ENCODE measurements at places on chromosomes 12 and 14.
A peak's percentile ranks its signal among the peaks of the same experiment; 100 is the strongest.

DNA sequence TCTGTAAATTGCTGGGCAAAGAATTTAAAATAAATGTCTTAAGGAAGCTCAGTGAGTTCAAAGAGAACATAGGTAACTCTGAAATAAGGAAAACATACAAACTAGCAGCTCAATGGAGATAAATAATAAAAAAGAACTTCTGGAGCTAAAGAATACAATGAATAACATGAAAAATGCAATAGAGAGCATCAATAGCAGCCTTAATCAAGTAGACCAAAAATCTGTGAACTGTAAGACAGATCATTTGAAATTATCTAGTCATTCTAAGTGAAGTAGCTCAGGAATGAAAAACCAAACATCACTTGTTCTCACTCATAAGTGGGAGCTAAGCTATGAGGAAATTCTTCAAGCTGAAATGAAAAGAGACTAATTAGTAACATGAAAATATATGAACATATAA lies 5.8 kb upstream of the ABCC9 start:
- no peak for DNase-seq

DNA sequence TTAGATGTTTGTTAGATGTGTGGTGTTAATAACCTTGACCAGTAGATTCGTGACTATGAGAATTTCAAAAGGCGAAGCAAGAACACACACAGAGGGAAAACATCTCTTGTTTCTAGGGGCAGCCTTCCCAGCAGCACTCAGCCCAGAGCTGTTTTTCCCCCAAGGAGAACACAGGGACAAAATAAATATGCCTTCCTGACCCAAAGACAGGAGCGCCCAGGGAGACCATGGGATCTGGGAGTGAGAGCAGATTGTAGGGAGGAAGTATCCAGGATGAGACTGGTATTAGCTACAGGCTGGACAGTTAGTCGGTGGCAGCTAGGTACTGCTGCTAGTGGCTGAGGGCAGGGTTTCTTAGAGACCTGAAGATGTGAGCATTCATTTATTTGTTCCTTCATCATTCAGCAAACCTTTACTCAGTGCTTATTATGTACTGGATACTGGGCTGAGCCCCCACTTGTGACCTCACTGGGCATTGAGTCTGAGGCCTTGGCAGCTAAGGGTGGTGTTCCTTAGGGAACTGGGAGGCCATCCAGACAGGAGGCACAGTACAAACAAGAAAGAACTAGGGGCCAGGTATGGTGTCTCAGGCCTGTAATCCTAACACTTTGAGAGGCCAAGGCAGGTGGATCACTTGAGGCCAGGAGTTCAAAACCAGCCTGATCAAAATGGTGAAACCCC lies 469.8 kb downstream of the ZFP36L1 start:
- DNase-seq = no peak

DNA sequence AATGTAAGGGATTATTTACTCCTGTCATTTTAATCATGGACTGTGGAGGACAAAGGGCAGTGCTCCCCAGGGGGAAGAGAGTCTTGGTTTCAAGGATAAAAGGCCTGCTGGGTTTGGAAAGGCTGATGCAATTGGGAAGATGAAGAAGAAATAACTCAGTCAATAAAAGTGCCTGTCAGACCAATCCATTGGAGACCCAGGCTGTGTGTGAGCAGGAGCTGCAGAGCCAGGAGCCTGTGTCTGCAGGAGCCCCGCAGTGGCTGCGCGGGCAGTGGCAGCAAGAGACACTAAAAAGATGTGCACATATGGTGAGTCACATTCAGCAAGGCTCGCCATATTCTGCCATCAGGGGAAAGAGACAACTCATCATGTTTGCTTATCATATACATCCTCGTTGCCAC lies 90.4 kb downstream of the CRACR2A start:
- DNase-seq = no peak

DNA sequence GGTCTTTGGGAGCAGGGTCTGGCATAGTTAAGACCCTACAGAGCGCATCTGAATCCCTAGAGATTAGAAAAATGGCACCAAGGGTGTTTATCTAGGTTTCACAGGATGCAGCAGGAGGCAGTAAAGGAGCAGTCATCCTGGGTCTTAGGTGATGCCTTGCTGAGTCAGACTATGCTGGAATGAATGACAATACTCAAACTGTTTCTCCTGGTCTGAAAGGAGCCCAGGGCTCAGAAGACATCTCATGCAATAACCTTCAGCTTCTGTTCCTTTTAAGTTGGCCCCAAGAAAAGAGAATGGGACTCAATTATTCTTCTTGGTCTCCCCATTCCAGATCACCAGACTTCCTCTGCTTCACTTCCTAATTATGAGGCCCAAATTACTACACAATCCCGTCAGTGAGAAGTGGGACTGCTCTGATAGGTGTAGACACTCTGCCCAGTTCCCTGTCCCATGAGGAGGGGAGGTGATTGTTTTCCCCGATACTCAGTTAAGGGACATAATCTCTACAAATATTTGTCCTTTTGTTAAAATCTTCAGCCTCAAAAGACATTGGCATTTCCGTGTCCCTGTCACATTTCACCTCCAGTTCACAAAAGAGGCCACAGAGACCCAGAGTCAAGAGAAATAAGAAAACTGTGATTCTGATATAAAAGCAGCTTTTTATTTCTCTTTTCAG lies 14.8 kb upstream of the APOF start:
- no peak for DNase-seq

GRCh38 chr14:87323191-87323590 lies 669.8 kb downstream of the GALC start:
- no peak for DNase-seq

GRCh38 chr12:76259106-76259505 lies 89.1 kb downstream of the BBS10 start:
- DNase-seq = no peak

DNA sequence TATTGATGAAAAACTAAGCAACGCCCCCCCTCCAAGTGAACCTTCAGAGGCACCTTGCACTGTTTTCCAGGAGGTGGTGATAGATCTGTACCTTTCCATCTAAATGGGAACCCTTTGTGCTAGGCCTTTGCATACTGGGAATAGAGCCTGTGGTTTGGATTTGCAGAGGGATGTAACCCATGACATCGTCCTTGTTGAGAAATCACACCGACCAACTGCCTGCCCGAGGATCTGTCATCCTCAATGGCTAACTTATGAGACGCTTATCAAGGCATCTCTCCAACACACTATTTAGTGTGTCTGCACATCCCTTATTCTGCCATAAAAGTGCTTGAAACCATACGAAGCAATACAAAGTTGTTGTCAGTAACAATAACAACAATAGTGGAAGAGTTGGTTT lies 22.9 kb downstream of the NTN4 start:
- no peak for DNase-seq

- DNase-seq = peak; percentile 41
Observed at GRCh38 chr12:130878193-130879185, 6.6 kb downstream of the RAN start.

GRCh38 chr14:85399186-85399585 lies 130.8 kb upstream of the FLRT2 start:
- no peak for DNase-seq

GRCh38 chr14:54206516-54206915 lies 190.3 kb upstream of the CDKN3 start:
- no peak for DNase-seq

- no peak for DNase-seq
Observed at GRCh38 chr14:69769623-69770022, 2.7 kb downstream of the SRSF5 start.

DNA sequence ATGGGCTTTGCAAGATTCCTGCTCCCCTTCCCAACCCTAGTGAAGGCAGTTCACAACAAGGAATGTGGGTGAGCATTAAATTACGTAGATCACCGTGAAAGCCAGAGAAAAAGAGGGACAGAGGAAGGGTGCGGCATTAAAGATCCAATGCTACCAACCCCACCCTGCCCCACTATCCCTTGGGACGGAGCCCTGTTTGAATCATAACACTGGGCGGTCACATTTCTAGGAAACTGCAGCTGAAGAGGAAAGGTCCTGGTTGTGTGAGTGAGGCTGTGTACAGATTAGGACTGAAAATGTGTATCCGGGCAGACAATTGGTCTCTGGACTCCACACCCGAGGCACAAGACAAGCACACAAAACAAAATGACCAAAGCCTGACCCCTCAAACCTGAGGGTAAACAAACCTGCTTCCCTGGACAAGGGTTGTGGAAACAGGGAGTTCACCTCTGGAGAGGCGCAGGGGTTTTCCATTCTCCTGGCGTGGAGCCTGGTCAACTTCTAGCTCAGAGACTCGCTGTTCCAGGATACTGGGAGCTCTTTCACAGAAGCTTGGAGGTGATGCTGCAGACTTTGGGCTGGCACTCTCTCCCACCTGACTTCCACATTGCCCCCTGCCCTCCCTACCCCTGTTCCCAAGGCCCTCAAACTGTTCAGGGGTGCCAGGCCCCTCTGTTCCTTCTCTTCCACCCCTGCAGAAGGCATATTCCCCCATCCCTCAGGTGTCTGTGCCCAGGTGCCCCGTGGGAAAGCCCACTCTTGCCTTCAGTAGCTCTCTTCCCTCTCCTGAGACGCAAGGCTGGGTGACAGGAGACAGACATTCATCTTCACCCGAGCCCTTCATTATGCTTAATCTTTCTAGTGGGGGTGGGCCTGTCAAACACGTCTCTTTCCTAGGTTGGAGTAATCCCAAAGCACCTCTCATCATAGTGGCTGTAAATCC lies 16.5 kb downstream of the NINJ2 start:
- DNase-seq = no peak

DNA sequence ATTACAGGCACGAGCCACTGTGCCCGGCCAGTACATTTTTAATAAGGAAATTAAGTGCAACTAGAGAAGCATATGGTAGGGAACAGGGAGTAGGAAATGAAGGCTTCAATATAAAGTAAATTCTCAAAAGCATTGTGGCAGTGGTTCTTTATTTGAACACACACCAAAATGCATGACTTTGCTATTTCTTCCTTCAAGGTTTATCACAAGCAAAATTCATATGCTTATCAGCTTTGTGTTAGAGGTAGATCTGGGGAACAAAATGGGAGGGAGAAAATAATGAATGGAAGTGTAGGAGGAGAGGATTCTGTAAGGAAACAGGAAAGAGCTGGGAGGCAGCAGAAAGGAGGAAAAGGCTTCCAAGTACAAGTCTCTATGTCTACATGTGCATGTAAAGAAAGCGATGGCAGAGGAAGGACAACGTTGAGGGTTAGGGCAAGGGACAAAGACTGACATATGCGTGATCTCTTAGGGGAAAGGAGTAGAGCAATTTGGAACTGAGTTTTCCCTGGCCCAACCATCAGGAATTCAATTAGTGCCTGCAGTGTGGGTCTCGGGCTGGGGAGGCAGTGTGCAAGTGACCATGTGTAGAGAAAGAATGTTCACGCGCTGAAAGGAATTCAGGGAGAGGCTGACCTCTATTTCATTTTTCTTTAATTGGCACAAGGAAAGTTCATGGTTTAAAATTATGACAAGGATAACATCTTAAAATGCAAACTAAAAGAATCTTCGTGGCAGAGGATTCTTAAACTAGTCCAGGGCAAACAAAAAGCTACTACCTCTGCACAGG lies 22.9 kb upstream of the RASSF8 start:
- no peak for DNase-seq

- DNase-seq = no peak
Observed at GRCh38 chr14:48826058-48826457, 760.1 kb downstream of the RPS29 start.

DNA sequence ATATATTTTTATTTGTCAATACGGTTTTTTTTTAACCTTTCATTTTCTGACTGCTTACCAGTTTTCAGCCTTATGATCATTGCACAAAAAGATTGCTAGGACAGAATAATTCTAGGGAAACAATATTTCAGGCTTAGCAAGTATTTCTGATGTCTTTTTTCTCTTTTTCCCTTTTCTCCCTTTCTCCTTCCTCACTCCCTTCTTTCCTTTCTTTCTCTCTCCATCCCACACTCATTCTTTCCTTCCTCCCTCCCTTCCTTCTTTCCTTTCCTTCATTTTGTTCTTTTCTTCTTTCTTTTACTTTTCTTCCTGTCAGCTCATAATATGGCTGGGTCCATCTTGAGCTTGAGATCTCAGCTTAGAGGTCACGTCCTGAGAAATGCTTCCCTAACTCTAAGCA lies 601.4 kb upstream of the NOVA1 start:
- no peak for DNase-seq

DNA sequence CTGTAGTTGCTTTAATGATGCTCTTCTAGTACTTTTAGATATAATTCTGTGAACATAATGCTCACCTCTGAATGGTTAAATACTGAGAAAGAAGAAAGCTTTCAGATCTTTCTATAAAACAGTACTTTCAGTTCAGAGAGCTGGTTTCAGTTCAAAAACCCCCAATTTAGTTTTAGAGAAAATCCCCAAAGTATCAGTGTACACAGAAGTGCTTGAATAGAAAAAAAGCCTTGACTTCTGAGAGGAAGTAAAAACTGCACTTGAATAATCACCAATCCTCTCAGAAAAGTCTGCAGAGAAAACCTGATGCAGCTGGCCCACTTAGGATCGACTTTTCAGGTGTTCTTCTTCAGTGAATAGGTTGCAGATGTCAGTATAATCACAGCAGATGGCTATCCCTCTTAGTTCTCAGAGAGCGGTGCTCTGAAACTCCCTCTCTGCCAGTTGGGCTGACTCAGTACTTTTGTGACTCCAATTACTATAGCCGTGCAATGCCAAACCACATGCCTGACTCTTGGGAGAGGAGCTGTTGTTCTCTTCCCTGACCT lies 616.3 kb downstream of the LRFN5 start:
- no peak for DNase-seq

GRCh38 chr14:60721326-60722106 lies 2.6 kb downstream of the SIX4 start:
- DNase-seq = peak; percentile 59

DNA sequence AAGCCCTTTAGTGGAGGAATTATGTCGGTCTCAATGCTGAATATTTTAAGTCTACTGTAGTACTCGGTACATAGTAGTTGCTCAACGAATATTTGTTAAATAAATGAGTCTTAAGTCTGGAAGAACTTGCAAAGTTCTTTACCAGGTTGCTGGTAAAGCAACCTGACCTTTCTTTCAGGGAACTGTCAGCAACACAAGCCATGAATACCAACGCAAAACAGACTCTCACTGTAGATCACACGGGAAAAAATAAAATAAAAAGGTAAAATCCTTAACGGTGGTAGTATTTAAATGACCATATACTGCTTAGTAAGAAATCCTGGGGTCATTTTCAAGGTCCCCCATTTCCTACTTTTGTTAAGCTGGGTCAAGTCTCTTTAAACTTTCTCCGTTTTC lies 447 bp upstream of the NUBPL start:
- DNase-seq = no peak

DNA sequence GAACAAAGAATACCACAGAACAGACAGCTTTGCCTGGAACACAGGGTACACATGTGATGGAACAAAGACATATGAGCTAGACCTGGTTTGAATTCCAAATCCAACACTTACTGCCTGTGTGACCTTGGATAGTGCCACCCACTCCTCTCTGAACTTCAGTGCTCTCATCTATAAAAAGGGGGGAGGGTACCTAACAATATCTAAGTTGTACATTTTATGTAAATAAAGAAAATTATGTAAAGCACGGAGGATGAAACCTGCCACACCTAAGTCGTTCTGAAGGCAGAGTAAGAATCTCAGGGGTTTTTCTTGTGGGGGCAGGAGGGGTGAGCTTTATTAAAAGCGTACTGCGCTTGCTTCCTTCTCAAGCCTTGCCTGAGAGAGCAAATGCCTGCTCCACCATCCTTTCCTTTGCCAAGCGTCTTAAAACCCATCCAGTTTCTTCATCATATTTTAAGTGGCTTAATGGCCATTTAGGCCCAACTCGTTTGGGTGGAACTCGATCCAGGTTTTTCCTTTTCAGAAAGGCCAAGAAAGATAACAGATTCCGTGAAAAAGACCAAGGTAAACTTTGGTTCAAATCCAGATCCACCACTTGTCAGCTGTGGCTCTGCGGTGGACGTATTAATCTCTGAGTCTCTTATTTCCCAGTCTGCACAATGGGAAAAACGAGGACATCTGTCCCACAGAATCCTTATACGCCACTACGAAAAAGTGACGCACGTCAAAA lies 946 bp downstream of the DDX24 start:
- no peak for DNase-seq

GRCh38 chr12:57571926-57572762 lies 18.8 kb upstream of the PIP4K2C start:
- DNase-seq = no peak
